ENCODE measurements at places on chromosomes 16 and 17.

GRCh38 chr16:12557786-12558185, 245.9 kb downstream of the CPPED1 start:
- DNase-seq = no peak

DNA sequence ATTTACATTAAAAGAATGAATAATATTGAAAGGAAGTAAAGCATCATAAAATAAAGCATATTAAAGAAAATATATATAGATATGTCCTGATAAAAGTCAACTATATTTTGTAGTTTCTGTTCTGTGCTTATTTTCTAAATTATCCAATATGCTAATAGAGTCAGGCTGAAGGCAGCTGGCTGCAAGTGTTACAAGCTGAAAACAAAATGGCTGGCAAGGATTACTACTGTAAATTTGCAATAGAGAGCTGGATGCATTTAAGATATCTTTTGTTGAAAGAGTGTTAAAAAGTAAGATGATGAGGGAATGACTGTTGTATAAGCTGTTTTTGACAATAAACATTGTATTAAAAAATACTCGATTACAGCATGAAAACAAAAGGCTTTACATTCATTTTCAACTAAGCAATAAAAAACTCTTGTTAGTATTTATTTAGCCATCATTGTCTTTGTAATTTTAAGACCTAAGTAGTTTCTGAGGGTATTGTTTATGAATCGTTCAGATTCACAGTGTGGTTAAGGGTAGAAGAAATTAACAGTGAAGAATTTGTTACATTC, 76.3 kb downstream of the TANC2 start:
- peak; percentile 24 for DNase-seq

DNA sequence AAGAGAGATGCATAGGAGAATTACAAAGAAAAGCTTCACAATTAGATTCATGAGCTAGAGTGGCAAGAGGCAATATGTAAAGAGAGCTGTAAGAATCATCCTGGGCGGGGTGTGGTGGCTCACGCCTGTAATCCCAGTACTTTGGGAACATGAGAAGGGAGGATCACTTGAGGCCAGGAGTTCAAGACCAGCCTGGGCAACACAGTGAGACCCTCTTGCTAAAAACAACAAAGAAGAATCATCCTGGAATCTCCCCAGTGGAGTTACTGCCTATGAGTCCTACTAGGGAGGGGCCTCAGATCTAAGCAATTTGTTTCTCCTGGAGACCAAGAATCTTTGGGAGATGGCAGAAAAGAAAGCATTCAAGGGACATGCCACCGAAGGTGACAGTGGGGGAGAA, 119.1 kb downstream of the HIC1 start:
- no peak for DNase-seq

- DNase-seq = no peak
These were observed 250.6 kb downstream of the UTP18 start for GRCh38 chr17:51510940-51511339.

- no peak for DNase-seq
These were observed 34.2 kb downstream of the ZNF423 start for GRCh38 chr16:49821614-49822282.

DNA sequence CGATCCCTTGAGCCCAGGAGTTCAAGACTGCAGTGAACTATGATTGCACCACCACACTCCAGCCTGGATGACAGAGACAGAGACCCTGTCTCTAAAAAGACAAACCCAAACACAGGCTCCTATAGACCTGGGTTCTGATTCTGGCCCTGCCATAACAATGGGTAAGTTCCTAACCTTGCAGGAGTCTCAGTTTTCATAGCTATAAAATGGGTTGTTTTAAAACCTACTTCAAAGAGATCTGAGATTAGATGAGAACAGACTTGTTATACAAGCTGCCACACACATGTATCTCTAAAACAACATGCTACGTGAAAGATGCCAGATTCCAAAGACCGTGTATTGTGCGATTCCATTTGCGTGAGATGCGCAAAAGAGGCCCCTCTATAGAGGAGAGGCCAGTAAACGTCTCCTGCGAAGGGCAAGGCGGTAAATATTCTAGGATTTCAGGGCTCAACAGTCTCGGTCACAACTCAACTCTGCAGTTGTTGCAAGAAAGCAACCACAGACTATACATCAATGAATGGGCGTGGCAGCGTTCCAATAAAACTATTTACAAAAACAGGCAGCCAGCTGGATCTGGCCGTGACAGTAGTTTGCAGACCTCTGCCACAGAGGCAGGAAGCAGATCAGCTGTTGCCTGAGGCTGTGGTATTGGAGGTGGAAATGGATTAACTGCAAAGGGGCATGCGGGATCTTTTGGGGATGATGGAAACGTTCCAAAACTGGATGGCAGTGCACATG, 5.9 kb downstream of the CORO7 start:
- DNase-seq = peak; percentile 23

- no peak for DNase-seq
These were observed 198.5 kb downstream of the CYLD start for GRCh38 chr16:50940275-50940854.

DNA sequence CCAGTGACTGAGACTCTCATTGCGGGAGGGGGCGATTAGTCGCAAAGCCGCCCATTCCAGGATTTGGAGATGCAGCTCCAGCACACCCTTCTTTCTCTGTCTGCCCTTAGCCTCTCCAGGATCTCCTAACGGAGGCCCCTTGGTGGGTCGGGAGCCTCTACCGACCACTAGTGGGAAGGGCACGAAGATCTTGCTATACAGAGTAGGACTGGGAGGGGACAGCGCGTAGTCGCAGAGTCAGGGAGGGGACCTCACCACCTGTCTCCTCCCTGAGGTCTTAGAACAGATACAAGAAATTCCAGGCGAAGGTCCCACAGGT, 588 bp upstream of the SMTNL2 start:
- DNase-seq = no peak

- DNase-seq = no peak
These were observed 47.5 kb upstream of the ERN1 start for GRCh38 chr17:64177311-64178010.

DNA sequence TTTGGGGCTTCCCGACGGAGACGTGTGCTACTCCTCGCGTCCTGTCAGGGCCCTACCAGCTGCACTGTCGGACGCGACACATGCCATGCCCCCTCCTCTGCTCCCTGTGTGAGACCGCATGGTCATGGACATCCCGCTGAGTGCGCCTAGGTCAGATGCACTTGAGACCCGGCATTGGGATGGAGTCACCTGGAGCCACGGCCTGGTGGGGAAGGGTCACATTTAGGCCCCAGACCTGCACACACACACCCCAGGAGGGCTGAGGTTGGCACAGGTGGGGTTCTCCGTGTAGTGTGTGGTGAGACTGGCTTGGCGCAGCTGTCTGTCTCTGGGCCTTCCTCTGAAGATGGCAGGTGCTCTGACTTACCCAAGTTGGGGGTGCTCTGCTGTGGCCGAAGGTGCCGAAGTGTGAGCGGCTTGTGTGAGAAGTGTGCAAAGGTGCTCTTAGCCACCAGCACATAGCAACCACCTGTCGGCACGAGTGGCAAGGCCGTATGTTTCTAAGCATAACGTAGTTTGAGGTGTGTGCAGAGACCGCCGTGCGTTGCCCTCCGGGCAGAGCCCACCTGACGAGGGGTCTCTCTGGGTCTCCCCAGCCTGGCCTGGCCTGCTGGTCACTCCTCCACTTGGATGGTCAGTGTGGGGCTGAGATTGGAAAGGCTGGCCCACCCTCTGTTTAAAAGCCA, 108.6 kb downstream of the BANP start:
- DNase-seq = no peak

DNA sequence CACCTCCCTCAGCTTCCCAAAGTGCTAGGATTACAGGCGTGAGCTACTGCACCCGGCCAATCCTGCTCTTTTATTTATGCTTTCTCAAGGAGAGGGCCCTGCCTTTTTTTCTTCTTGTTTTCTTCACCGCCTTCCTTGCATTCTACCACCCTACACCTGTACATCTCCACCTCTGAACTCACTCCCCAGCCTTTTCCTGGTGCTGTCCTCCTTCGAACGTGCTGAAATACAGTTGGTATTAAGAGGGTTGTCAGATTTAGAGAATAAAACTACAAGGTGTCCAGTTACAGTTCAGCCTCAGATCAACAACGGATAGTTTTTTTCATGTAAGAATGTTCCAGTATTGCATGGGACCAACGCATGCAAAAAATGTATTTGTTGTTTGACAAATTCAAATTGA, 1.7 kb downstream of the PIRT start:
- DNase-seq = no peak

DNA sequence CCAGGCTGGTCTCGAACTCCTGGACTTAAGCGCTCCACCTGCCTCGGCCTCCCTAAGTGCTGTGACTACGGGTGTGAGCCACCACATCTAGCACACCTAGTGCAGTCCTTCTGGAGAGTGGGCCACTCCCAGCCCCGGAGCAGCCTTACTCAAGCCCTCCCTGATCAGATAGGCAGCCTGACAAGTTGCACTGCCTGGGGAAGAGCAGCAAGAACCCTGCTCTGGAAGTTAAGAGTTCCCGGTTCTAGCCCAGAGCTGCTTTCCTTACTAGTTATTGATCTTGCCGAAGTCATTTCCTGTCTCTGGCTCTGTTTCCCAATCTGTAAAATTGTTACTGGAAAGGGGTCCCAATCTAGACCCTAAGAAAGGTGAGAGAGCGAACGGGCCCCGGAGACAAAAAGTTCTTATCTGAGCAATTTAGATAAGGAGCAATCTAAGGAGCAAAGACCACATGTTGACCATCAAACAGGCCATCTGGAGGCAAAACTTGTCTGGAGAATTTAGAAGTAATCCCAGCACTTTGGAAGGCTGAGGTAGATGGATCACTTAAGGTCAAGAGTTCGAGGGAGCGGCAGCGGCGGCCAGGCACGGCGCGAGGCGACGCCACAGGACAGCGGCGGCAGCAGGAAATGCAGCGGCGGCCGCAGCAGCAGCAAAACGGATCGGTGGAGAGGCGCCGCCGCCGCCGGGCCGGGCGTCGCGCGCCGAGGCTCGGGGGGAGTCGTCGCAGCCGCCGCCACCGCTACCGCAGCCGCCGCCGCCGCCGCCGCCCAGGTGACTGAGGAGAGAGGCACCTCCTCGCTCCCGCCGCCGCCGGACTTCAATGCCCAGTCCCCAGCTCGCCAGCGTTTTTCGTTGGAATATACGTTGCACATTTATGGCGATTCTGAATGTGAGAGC, 4.3 kb upstream of the NAGLU start:
- DNase-seq = peak; percentile 55

DNA sequence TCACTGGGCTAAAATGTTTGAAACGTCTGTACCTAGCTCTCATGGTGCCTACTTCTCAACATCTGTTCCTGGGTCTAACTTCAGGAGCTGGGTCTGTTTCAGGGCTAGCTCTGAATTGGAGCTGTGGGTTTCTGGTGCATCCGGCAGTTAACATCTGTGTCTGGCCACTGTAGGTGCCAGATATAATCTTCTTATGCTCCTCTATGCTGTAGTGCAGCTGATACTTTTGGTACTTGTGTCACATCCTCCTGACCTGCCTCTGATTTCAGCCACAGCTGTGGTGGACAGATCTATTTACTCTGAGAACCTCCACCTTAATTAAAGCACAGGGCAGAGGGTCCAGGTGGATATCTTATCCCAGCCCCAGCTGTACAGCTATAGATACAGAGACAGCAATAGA, 496.5 kb upstream of the CDH11 start:
- no peak for DNase-seq

DNA sequence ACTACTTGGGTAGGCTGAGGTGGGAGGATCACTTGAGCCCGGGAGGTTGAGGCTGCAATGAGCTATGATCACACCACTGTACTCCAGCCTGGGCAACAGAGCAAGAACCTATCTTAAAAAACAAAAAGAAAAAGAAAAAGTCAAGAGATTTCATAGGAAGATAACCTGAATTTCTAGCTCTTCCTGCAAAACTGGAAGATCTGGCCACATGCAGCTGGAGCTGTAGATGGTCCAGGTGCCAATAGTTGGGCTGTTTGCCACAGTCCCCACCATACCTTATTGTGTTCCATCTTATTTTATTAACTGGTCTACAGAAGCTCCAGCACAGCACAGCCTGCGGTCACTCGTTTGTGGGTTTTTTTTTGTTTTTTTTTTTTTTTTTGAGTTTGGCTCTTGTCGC, 15.0 kb downstream of the ATP2A1 start:
- DNase-seq = no peak

GRCh38 chr16:62638964-62639870, 603.0 kb upstream of the CDH8 start:
- no peak for DNase-seq

GRCh38 chr16:13344001-13344400, 442.6 kb downstream of the SHISA9 start:
- DNase-seq = no peak

GRCh38 chr16:50446861-50447260, 78.1 kb upstream of the BRD7 start:
- no peak for DNase-seq

Measured in NCI-H774 (cell line).